Endodermal cell (in vitro differentiated cells): ENCODE measurements at places on chromosomes 16 and 17.

DNA sequence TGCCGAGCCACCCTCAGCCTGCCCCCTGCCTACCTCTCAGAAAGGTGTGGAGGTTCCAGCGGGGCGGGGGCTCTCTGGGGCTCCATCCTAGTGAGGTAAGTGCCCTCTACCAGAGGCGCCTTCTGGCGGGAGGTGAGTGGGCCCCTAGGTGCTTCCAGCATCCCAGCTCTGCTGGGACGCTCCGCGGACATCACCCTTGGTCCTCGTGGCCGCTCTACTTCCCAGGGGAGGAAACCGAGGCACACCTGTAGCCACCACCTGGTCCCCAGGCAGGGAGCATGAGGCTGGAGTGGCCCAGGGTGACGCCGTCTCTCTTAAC is 1.4 kb downstream of the MCRIP2 start:
- DNase-seq, result no peak

DNA sequence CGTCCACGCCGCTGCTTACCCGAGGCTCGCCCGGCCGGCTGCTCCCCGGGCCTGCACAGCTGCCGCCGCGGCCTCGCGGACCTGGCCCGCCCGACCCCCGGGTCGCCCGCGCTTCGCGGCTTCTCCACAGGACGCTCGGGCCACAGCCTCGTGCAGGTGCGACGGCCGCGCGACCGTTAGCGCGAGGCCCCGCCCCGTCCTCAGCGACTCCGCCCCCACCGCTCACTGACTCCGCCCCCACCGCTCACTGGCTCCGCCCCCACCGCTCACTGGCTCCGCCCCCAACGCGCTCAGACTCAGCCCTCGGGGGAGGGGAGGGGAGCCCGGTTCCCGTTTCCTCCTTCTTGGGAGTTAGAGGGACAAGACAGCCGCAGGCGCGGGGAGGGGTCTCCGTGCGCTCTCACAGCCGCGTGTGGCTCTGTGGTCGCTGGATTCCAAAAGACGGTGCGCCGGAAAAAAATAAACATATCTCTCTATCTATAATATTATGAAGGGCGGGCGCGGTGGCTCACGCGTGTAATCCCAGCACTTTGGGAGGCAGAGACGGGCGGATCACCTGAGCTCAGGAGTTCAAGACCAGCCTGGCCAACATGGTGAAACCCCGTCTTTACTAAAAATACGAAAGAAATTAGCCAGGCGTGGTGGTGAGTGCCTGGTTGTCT is at the start of gene MEIOB:
MEIOB (minus strand) TSS at position 191 of the 662 bp plus-strand sequence. CDS start 3,989 bp downstream, outside the sequence.
- DNase-seq, result peak; percentile 94

- DNase-seq, result no peak
Measured at GRCh38 chr17:80910043-80910442, 81.6 kb upstream of the CHMP6 start.

DNA sequence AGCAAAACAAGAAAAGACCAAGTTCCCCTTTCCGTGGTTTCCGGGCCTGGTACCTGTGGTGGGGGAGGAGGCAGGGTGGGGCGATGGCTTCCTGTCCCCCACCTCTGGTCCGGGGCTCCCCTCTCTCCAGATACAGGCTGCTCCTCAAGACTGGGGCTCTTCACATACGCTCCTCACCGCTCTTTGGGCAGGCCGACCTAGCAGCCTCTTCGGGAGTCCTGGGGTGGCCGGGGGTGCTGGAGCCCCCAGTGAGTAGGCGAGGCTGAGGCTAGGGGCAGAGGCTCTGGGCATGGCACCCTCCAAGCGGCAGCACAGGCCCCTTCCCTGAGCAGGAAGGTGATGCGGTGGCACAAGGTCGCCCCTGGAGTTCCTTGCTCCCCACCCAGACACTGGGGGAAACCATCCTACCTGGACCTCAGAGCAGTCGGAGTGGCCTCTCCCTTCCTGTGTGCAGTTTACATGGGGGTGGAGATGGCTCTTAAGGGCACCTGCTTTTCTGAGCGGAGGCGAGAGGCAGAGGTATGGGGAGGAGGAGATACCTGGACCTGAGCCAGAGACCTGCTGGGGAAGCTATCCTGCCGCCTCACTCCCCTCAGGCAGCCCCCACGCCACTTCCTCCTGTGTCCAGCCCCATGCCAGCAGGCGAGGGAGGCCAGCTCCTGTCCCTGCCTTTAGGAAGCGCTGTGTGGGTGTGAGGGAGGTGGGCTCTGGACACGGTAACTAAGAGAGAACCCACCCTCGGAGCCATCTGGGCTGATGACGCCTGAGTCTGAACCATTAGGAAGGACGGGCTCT is 891 bp downstream of the CORO1A start:
- DNase-seq, result peak; percentile 47

GRCh38 chr17:12546983-12547382 is 118.7 kb upstream of the MYOCD start:
- DNase-seq, result no peak

GRCh38 chr17:10668775-10669174 is 11.7 kb upstream of the MYH3 start:
- DNase-seq, result no peak

GRCh38 chr16:50197582-50197981 is 44.5 kb downstream of the TENT4B start:
- no peak for DNase-seq

DNA sequence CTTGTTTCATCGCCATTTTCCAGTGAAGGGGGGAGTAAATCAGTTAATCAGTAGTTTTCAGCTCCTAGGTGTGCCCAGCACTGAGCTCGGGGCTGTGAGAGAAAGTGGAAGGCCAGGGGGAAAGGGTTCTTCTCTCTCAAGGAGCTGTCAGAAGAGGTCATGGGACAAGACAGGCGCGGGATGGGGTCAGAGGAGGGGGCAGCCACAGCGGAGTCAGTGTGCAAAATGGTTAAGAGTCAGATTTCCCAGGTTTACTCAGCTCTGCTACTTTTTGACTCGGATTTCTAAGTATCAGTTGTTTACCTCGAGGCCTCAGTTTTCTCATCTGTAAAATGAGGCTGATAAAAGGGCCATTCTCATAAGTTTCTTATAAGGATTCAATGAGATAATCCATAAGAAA is 4.3 kb upstream of the XYLT1 start:
- no peak for DNase-seq

- peak; percentile 43 for DNase-seq
Measured at GRCh38 chr17:39761861-39762496, 24.2 kb downstream of the GRB7 start.

GRCh38 chr16:12784076-12784475 is 19.6 kb downstream of the CPPED1 start:
- no peak for DNase-seq

DNA sequence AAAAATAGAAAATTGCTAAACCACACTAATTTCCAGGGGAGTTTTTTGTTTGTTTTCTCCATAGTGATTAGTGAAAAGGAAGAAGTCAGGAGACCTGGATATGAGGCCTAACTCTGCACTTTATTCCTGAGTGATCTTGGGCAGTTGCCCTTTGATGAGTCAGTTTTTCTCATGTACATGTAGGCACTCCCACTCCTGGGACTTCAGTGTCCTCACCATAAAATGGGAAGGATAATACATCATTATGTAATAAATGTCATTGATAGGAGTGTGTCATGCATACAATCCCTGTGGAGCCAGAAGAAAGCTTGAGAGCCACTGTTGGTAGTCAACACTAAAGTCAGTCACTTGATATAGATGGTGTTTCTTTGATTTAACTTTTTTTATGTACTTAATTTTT is 32.5 kb downstream of the WIPF2 start:
- DNase-seq, result no peak

DNA sequence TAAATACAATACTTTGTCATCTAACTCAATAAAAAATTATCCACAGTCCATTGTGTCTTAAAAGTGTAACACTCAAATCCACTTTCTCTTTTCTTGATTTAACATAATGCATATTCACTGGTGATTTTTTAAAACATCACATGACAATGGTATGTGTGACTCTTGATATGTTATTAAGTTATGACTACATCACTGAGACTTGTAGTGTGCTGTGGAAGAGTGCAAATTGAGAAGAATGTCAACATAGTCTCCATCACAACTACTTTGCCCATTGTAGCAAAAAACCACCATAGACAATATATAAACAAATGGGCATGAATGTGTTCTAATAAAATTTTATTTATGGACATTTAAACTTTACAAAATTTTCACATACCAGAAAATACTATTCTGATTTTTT is 380.7 kb upstream of the PMFBP1 start:
- DNase-seq, result no peak

DNA sequence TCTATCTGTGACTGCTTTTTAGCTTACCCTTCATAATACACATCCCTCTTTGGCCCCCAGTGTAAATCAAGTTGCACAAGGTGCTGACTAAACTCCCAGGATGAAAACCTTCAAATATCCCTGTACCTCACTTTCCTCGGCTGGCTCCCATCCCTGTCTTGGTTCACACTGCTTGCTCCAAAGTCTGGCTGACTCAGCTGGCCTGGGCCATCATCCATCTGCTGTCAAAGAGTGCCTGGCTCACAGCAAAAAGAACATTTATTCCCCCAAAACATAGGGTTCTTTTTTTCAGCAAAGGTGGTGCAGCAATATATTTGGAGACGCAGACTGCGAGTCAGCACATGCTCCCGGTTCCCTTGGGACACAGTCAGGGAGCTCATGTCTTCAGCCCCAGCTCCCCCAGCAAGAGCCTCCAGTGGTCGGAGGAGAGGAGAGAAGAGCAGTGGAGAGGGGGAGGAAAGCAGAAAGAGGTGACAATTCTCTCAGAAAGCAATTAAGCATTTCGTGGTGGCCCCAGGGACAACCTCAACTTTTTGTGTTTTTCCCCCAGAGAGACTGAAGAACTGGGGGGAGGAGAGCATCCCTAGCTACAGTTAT is 26.1 kb downstream of the GPR142 start:
- no peak for DNase-seq

- DNase-seq, result no peak
Measured at GRCh38 chr17:46144246-46144645, 49.0 kb downstream of the KANSL1 start.

GRCh38 chr17:78527345-78527744 is 49.9 kb downstream of the DNAH17 start:
- no peak for DNase-seq

- DNase-seq, result no peak
Measured at GRCh38 chr17:50371526-50371925, 1.5 kb downstream of the MRPL27 start.

GRCh38 chr16:25258861-25259179 is 1.2 kb upstream of the ZKSCAN2 start:
- DNase-seq, result peak; percentile 73

GRCh38 chr17:33438139-33438538 is 145.0 kb upstream of the ASIC2 start:
- DNase-seq, result peak; percentile 10

DNA sequence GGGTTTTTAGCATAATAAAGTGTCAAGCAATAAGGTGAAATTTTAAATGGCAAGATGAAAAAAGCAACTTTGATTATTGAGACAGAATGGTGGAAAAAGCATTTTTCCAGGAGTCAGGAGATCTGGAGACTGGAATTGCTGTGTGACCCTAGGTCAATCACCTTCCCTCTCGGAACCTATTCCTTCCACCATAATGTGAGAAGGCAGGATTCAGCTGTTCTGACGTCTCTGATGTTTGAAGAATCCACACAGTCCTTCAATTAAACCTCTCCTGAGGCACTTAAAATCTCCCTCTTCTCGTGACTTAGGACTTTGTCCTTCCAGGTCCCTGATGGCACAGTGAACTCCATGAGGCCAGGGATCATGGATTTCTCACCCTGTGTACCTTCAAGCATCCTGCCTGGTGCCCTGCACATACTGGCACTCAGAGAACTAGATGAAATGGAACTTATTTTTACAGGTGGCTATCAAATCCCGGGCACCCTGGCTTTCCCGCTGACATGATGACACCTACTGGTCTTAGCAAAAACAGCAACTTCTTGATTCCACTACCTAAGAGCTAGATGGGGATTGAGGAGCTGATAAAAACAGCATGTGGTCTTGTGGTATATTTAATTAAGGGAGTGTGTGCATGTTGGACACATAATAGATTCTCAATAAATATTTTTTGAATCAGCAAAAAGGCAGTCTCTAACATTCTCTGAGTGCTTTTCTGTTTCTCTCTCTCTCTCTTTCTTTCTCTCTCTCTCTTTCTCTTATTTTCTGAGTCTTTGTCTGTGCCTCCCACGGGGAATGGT is 2.3 kb upstream of the CCDC182 start:
- peak; percentile 78 for DNase-seq

DNA sequence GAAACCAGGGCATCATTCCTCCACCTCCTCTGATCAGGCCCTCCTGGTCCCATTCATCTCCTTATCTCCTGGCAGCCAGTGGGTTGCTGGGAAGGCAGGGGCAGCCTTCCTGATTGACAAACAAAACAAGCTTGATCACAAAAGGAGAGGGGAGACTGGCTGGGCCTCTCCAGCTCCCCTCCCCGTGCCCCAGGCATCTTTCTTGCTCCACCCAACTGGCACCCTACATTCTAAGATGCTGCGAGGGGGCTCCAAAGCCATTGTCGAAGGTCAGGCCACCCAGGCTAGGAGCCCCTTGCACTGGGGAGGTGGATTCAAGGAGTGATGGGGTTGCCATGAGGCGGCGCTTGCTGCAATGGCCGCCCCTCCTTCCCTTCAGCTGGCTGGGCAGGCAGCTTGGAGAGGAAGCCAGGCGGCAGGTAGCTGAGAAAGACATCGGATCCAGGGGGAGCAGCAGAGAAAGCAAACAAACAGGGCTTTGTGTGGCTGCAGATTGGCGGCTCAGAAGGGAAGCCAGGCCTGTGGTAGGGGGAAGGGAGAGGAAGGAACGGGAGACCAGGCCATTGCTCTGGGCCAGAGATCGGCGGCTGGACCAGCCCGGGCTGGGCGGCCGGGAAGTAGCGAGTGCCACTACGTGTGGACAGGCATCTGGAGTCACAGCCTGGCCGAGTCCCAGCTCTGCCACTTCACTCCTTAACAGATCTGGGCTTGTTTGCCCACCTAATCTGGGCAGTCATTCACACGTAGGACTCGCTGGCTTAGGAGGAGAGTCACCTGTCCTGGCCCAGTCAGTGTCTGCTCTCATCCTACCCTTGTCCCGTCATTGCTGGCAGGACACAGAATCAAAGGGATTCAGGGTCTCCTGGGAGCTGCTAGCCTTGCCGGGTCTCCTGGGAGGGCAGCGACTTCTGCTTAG is 12.3 kb downstream of the RAI1 start:
- DNase-seq, result peak; percentile 92

GRCh38 chr17:47789611-47790561 is 31.7 kb downstream of the OSBPL7 start:
- peak; percentile 92 for DNase-seq

DNA sequence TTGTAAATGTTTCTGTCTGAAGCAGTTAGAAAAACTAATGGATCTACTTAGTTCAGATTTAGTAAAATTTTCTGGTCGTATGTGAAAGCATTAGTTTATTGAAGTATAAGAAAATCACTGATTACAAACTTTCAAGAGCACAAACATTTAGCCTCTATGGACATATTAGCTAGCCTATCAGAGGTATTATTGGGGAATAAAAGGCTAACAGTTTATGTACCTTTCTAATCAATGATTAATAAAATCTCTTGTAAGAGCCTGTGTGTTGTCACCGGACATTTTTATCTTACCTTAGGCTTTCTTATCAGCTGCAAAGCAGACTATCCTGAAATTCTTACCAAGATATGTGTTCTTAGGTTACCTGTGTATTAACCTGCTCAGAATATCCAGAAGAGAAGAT is 21.2 kb downstream of the ZPBP2 start:
- no peak for DNase-seq
